ENCODE measurements at places on chromosomes 7 and 10.

- DNase-seq, result no peak
These were observed 39.0 kb upstream of the LRRTM3 start for GRCh38 chr10:66886848-66887247.

DNA sequence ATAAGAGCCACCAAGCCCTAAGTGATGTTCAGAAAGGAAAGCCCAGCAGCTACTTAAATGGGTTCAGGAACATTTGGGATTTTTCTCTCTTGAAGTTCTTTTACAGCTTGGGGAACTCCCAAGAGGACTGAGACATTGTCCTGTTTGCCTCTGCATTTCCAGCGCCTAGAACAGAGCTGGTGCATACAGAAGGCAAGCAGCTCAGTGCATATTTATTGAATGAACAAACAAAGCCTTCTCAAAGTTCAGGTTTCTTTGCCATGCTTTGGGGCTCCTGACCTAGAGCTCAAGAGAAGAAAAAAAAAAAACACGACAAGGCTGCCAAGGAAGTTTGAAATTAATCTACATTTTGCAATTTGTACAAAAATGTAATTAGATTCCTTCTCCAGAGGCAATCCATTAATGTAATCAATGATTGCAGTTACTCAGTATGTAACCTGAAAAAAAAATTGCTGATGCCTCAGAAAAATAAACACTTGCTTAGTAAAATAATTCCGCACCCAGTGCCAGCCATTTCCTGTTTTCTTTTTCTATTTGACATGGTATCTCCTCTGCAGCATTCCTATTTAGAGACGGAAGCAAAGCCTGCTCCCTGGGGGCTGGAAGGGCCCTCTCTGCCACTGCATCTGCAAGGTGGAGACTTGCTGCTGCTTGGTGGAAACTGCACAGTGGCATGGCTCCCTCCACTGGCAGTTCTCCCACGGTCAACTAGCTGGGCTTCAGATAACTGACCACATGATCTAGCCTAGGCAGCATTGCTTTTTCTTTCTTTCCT is 157.3 kb downstream of the TMEM178B start:
- DNase-seq, result no peak

DNA sequence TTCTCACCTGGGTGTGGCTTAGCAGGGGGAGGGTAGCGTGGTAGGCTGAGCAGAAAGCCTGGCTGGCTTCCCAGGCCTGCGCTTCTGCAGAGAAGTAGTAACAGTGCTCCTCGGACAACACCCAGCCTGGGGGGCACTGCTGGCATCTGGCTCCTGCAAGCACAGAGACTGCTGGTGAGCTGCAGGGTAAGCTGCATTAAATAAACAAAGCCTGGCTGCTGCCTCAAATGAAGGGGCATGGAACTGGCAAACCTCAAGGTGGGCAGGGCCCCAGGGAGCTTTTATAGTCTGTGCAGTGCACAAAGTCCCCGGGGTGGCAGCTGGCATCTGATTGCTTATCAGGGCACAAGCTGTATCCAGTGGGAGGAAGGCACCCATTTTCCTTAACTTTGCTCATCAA is 3.9 kb downstream of the KLRG2 start:
- DNase-seq, result no peak

DNA sequence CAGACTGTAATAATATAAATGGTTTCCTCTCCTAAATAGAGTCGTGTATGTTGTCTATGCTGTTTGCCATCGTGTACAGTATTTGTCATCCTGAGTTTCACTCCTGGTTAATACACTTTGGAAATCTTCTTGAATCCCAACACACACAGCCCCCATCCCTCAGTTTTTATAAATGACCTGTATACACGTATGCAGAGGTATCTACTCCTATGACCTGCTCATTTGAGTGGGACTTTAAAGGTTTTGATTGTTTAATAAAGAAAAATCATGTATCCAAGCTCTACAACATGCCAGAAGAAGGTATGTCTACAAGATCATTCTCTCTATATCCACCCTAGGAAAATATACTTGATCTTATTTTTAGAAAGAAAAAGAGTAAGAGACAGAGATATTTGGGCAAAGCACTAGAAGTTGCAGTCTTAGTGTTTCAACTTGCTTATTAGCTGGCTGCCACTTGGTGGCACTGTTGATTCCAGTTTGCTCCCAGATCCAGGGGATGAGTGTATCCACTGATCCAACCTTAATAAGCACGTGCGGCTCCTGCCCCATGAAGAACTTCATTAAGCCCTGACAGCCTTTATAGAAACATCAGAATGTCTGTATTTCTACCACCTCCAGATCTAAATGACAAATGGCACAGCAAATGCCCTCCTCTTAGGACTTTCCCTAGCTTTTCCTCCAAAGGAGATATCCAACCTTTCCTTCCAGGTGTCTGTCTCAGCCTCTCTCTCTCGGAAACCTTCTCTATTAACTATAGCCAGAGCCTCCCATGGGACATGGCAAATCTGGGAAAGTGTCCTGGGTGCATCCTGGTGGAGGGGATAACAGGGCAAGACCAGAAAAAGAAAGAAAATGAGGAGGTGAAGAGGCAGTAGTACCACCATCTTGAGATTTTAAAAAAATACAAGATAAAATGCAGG is 181.6 kb upstream of the NEBL start:
- no peak for DNase-seq

- DNase-seq, result no peak
These were observed 57.9 kb upstream of the CAPZA2 start for GRCh38 chr7:116804471-116804870.

- DNase-seq, result no peak
These were observed 90.0 kb downstream of the NRP1 start for GRCh38 chr10:33244354-33244967.

DNA sequence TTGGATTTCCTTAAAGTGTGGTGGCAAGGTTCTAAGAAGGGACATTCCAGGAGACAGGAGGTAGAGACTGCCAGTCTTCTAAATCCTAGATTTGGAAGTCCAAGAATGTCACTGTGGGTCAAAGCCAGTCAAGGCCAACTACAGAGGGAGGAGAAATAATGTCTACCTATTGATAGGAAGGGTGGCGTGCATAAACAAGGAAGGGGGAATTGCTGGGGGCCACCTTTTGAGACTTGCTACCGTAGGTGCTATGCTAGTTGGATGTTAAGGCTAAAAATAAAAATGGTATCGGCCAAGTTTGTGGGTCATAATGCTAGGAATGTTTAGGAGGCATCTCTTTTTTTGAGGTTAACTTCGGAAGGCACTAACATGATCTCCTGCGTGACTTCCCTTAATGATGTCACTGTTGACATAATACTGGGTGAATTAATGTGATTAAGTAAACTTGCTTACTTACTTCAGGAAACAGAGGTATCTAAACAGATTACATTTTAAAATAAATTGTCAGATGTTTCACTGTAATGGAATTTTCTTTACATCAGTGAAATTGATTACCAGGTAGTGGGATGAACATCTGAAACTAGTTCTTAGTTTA is 4.8 kb downstream of the BTRC start:
- DNase-seq, result no peak

GRCh38 chr10:123034332-123034731 is 25.5 kb downstream of the ACADSB start:
- no peak for DNase-seq

DNA sequence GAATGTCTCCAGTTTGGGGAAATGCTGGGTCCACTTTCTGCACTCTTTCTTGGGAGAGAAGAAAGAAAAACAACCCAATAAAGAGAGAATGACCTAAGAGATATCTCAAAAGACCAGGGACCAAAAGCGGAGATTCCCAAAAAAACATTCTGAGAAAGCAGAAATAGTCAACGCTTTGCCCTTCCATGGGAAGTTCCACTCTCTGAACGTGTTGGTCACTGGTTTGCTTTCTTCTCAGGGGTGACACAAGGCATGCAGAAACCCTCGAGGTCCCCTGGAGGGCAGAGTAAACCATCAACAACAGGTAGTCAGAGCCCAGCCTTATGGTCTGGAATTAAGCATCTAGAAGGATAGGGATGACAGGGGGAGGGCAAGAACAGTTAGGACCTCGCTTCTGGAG is 26.2 kb upstream of the AOAH start:
- no peak for DNase-seq

GRCh38 chr10:110268442-110268841 is 36.3 kb downstream of the SMNDC1 start:
- no peak for DNase-seq

DNA sequence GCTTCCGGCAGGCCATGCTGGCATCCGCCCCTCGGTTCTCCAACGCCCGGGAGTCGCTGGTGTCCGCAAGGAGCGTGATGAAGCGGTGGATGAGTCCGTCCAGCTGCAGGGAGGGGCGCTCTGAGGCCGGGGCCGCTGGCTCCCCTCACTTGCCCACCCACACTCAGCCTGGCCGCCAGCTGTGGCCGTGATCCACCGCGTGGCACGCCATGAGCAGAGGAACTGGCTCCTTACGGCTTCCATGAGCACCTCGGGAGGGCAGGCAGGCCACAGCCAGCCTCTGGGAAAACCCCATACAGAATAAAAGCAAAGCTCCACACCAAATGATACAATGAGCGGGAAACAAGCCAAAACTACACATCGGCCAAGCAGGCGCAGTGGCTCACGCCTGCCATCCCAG is 15.5 kb upstream of the MICALL2 start:
- DNase-seq, result no peak

DNA sequence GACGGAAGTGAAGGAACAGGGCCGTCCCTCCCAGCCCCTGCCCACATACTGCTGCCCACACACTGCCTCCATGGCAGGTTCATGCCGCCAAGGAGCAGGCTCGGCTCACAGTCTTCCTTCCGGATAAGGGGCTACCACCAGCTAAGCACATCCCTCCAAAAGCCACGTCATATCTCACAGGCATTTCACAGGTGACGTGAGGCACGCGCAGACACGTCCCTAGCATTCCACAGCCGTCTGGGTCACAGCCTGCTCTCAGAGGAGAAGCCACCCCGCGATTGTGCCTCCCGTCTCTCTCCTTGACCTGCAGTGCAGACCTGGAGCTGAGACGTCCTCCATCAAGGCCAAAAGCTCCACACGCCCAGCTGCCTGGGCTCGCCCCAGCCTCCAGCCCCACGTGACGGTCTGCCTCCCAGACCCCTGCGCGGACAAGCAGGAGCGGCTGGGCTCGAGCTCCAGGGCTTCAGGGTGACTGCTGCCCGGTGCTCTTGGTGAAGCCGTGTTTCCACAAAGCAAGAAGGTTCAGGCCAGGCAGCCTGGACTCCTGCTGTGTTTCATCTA is 114.0 kb downstream of the MAD1L1 start:
- no peak for DNase-seq

GRCh38 chr10:63260103-63260859 is 127.2 kb downstream of the NRBF2 start:
- DNase-seq, result no peak

DNA sequence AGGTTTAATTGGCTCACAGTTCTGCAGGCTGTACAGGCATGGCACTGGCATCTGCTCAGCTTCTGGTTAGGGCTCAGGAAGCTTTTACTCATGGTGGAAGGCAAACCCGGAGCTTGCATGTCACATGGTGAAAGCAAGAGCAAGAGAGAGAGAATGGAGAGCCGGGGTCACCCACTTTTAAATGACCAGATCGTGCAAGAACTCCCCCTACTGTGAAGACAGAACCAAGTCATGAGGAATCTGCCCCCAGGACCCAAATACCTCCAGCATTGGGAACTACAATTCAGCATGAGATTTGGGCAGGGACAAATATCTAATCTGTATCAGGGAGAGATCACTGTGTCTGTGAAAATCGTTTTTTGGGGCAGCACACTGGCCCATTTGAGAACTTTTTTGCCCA is 110.0 kb upstream of the MYO3A start:
- DNase-seq, result no peak

DNA sequence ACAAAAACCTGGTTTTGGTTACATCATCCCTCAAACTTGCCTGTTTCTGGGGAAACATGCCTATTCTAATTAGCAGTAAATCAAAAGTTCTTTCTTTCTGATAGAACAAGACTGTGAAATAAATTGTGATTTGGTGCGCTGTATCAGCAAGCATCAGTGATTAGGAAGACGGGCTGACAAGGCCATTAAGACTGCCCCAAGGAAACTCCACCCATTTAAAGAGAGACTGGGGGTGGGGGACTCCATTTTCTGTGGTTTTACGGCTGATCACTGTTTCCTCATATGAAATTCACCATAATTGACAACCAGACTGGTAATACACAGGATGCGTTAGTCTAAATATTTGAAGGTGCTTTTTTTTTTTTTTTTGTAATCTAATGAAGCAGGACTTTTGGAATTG is 68.7 kb downstream of the MBL2 start:
- no peak for DNase-seq

GRCh38 chr10:22308390-22308789 is 7.8 kb upstream of the COMMD3 start:
- no peak for DNase-seq

GRCh38 chr7:95469848-95470247 is 15.9 kb upstream of the ASB4 start:
- DNase-seq, result no peak

GRCh38 chr7:34946486-34946885 is 90.8 kb downstream of the DPY19L1 start:
- no peak for DNase-seq

- DNase-seq, result no peak
These were observed 15.8 kb upstream of the ZNRF2 start for GRCh38 chr7:30268586-30268985.

- no peak for DNase-seq
These were observed 143.7 kb upstream of the RNF32 start for GRCh38 chr7:156496865-156497264.

DNA sequence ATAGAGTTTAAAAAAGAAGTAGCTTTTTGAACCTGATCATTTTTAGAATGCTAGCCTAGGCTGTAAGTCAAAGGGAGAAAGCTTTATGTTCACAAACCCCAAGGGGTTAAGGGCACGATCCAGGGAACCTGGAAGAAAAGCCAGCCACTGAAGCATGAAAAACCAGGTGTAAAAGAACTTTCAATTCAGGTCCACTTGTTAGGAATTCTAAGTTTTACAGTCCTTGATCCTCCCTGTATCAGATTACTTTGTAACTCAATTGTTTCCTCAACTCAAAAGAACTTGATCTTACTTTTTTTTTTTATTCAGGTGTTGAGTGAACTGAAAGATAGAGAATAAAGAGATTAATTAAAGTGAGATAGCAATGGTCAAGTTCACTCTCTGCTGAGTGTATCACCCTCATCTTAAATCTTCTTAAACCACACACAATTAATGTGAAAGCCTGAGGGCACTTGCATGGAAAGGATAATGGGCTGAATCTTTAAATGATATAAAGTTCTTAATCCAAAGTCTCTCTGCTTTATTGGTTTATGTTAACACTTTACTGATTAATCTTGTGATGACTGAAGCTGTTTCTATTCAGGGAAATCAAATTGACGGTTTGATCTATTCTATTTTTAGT is 672.2 kb upstream of the LRRN3 start:
- no peak for DNase-seq

DNA sequence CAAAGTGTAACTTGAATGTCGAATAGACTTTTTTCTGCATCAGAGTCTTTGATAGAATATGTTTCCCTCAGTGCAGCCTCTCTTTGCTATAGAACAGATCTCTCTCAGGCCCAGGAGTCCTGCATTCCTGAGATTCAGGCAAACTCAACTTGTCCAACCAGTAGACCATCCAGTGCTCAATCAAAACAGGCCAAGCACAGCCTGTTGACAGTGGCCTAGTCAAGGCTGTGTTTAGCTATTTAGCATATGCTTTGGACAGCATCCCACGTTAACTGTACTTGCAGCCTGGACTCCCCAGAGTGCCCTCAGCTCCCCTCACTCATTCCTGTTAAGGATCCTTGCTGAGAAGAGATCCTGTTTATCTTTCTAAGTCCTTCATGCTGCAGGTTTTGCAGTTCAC is 16.3 kb downstream of the OR6V1 start:
- no peak for DNase-seq

All from AG04449 (cell line).